HuH-7 (cell line): ENCODE measurements at places on chromosomes 5 and 9.

DNA sequence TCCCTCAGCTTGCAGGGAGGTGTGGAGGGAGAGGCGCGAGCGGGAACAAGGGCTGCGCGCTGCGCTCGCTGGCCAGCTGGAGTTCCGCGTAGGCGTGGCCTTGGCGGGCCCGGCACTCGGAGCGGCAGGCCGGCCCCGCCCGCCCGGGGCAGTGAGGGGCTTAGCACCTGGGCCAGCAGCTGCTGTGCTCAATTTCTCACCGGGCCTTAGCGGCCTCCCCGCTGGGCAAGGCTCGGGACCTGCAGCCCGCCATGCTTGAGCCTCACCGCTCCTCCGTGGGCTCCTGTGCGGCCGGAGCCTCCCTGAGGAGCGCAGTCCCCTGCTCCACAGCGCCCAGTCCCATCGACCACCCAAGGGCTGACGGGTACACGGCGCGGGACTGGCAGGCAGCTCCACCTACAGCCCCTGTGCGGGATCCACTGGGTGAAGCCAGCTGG is 1516.4 kb downstream of the EFNA5 start:
- peak; percentile 30 for DNase-seq

GRCh38 chr5:148237785-148238417 is 424 bp upstream of the MARCOL start:
- no peak for DNase-seq

DNA sequence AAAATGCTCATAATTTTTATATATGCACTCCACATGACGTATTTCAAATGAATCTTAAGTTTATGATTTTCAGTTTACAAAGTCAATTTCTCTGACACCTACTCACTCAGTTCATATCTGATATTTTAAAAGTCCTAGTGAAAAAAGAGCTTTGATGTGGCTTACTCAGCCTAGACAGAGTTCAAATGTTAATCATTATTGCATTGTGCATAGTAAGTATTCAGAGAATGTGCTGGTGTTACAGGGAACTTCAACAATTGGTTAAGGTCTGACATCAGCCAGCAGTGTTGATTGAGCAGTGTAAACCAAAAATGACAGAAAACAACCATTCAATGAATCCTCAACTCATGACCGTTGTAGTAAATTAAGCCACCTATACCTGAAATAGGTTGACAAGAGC is 147.2 kb upstream of the LHFPL2 start:
- peak; percentile 20 for DNase-seq

DNA sequence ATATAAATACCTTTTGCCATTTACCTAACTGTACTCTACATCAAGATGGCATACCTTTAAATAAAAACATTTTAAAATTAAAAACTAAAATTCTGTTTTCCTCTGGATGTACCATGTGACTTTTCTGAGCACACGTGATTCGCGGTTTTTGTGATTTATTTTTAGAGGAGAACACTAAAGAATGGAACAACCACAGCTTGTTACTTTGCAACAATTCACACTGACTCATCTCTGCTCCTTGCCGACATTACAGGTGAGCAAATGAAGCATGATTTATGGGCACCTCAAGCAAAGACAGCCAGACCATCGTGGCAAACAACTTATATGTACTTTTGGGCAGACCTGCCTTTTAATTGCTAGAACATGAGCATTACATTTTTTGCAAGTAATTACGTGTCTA is 61.3 kb downstream of the GDA start:
- no peak for DNase-seq

DNA sequence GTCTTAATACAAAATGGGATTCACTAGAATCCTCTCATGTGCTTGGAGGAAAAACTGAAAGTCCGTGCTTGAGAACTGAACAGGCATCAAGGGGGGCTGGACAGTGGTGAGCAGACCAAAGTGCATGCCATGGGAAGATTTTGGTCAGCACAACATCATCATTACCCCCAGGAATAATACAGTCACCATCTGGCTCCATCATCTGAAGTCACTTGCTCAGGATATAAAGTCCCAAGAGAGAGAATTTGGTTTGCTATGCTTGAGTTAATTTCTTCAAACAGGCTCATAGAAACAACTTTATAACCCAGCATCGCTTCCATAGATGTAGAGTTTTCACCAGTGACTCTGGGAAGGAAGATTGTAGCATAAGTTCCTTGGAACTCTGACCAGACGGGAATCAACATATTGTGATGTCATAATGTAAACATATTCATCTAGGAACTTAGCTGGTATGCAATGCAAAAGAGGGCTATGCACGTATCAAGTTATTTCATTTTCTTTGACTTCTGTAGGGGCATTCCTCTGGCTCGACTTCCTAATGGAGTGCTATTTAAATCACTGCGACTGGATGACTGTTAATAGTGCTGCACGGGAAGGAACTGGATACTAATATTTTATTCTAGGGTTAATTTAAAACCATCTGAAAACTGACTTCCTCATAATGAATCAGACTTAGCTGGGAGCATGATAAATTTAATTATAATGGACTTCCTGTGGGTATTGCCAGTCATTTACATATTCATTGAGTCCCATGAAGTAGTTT is 145.2 kb downstream of the MTRR start:
- DNase-seq: no peak

DNA sequence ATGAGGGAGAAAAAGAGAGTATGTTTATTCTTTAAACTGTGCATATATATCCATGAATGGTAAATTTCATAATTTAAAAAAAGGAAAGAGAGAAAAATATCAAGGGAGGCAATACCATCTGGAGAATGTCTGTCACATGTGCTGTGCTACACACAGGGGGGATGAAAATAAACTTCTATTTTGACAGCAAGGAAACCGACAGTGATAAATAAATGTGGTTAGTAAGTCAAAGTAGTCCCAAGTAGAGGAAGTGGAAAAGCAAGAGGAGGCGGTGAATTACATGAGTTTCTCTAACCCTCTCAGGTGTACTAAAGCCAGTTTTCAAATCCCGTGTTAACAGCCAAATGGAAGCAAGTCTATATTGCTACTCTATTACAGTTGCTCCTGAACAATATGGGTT is 83.3 kb downstream of the ICE1 start:
- no peak for DNase-seq

DNA sequence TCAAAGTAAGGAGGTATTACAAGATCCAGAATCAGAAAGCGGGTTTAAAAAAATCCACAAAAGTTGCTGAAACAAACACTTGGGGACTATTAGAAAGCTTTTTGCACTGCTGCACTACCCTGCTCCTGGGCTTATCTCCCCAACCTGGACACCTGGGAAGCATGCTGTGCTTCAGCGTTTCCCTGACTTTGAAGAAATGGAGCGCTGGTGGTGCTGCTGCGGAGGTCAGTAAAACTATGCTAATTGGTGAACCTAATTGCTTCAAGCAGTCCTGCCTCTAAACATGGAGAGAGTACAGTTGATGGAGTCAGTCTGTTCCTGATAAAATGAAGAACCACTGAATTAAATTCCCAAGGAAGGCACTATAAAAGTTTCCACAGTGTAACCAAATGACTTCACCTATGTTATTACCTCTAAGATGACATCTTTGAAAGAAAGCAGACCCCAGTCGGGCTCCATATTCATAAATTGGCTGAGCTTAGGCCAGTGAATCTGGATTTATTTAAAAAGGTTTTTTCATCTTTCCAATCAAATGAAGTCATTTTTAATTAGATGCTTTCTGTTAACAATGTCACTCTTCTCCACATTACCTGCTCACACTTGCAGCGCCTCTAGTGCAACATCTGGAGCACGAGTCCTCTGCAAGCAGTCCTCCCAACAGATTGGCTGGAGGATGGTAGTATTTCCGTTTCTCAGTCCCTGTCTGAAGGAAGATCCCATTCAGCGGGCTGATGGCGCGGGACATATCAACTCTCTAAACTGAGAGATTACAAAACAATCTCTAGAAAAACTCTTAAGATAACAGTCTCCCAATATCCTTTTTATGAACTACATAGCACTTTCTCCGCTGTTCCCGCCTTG is 11.5 kb downstream of the NR2F1-AS1 start:
- no peak for DNase-seq

DNA sequence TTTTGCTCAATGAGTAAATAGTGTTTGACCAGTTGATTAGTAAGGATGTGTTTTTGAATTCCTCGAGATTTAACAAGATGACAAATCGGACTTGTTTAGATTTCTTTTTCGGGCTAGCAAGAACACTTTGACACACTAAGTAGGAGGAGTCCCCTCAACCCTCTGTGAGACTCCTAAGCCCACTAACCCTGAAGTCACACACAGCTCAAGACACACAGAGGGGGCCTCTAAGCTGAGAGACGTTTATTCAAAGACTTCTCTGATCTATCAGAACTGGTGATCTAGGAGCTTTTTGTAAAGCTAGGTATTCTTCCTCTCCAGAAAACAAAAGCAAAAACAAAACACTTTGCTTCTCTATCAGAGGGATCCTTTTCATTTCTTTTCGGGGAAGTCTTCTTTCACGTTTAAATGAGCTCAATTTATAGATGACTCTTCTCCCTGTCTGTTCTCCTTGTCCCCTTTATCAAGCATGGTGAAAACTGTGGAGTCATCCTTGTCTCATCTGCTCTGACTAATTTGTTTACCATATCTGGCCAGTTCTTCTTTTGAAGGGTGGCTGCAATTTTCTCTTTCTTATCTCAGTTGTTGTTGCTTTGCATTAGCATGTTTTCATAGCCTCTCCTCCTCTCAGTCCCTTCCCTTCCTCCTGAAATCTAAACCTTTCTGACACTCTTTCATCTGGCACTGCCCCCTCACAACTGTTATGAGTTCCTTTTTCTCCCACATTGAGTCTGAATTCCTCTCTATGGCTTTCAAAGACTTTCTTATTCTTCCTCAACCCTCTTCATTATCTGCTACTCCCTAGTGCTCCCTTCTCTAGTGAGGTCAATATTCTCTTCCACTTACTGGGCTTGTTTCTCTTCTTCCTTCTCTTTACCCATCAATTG is 68.5 kb upstream of the RAI14 start:
- DNase-seq: no peak

GRCh38 chr5:173320259-173320658 is 8.0 kb downstream of the STC2 start:
- no peak for DNase-seq

DNA sequence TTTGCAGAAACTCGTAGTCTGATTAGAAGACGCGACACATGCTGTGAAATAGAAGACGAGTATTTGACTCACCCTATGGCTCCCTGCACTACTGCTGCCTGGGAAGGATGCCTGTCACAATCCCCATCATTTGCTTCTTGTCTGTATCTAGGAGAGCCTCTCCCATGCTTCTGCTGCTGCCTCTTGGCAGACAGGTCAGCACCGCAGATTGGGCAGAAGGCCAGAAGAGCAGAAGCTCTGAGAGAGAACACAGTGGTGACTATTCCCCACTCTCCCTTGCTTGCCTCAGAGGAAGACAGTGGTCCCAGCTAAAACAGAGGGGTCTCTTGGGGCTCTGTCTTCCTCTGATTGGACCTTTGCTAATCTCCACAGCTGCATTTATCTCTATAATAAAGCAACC is 84.0 kb upstream of the SMIM32 start:
- no peak for DNase-seq

- DNase-seq: no peak
Measured at GRCh38 chr9:20636888-20637440, 14.7 kb upstream of the MLLT3 start.

- no peak for DNase-seq
Measured at GRCh38 chr9:113219186-113219936, 1.7 kb downstream of the FKBP15 start.

DNA sequence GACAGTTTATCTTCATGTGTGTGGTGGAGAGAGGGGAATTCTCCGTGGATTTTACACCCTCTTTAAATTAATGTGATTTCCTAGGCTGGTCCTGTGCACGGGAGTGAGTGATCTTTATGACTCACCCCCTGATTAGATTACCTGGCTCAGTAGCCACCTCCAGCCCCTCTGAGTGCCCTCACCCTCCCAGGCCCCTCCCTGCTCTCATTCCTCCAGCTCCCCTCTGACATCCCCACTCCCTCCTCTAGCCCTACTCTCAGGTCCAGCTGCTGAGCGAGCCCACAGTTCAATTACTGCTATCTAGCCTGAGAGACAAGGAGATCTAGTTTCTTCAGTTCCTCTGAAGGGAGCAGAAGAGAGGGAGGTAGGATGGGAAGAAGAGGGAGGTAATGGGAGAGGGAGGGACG is 61.8 kb upstream of the ARAP3 start:
- DNase-seq: no peak

- DNase-seq: no peak
Measured at GRCh38 chr5:6644794-6645241, 11.6 kb downstream of the SRD5A1 start.

GRCh38 chr9:108543251-108543778 is 312.5 kb downstream of the ACTL7B start:
- no peak for DNase-seq

- no peak for DNase-seq
Measured at GRCh38 chr9:20297646-20298084, 324.6 kb downstream of the MLLT3 start.

GRCh38 chr9:127878652-127879390 is 1.3 kb upstream of the AK1 start:
- DNase-seq: no peak

DNA sequence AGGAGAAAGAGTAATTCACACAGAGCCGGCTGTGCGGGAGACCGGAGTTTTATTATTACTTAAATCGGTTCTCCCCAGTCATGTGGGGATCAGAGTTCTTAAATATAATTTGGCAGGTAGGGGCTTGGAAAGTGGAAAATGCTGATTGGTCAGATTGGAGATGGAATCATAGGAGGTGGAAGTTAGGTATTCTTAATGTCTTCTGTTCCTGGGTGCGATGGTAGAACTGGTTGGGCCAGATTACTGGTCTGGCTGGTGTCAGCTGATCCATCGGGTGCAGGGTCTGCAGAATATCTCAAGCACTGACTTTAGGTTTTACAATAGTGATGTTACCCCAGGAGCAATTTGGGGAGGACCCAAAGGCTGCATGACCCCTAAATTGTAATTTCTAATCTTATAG is 4.6 kb upstream of the CERCAM start:
- no peak for DNase-seq

- DNase-seq: no peak
Measured at GRCh38 chr5:76252437-76252836, 150.6 kb upstream of the IQGAP2 start.

- DNase-seq: no peak
Measured at GRCh38 chr5:14671414-14671813, 6.9 kb downstream of the OTULIN start.
